ENCODE measurements at places on chromosomes 7 and 10. TPM values are rescaled to one million over a fixed set of nuclear protein-coding genes. Genes with fewer than 3 reads are reported as not detected.

Gene RHBDD2
- total RNA-seq, result 27.0 TPM

Gene ZPBP
- not detected for total RNA-seq

Gene CALHM2
- 44.0 TPM for total RNA-seq

Gene PLAU
- total RNA-seq, result 11.2 TPM

Gene ACSM6
- total RNA-seq, result not detected

Gene KAZALD1
- 3.4 TPM for total RNA-seq

Gene EPHB6
- 19.6 TPM for total RNA-seq

Gene RSPH10B
- not detected for total RNA-seq

Gene INHBA
- total RNA-seq, result 0.66 TPM

Gene ZNF467
- 5.3 TPM for total RNA-seq

Gene THSD7A
- total RNA-seq, result 2.0 TPM

Gene OPN1SW
- total RNA-seq, result not detected

Gene DDIT4
- total RNA-seq, result 414 TPM

Gene ANLN
- total RNA-seq, result 6.8 TPM

Gene PTER
- total RNA-seq, result 28.2 TPM

Gene DDC
- total RNA-seq, result not detected

Gene PITX3
- total RNA-seq, result not detected

Gene LLCFC1
- not detected for total RNA-seq

Gene MEOX2
- 32.6 TPM for total RNA-seq

All from subcutaneous adipose tissue (tissue), 4 donors.